ENCODE measurements at places on chromosomes 11 and 22. TPM values are rescaled to one million over a fixed set of nuclear protein-coding genes. Genes with fewer than 3 reads are reported as not detected.

DNA sequence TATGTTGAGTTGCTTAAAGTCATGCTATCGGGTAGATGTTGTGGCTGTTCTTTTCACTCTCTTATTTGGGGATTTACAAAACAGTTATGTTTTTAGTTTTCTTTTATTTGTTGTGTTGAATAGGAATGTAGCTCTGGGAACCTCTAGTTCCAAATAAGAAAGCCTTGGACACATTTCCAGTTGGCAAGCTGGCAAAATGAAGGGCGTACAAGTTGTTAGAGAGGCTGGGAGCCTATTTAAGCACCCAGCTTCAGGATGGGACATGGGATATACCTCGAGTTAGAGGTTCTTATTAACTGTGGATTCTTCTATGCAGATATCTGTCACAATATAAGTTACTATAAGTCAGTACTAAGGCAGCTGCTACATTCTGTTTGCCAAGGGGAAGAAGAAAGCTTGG, 22.8 kb downstream of the PPARA start:
- DNase-seq: no peak

- no peak for DNase-seq
Observed at GRCh38 chr11:118274186-118274585, 10.1 kb upstream of the MPZL2 start.

Gene SLC1A2
- 228 TPM for total RNA-seq

GRCh38 chr22:39236321-39237317, 8.2 kb downstream of the PDGFB start:
- no peak for DNase-seq

Gene OR2AT4
- total RNA-seq: not detected

Gene RASD2
- total RNA-seq: 1.1 TPM

DNA sequence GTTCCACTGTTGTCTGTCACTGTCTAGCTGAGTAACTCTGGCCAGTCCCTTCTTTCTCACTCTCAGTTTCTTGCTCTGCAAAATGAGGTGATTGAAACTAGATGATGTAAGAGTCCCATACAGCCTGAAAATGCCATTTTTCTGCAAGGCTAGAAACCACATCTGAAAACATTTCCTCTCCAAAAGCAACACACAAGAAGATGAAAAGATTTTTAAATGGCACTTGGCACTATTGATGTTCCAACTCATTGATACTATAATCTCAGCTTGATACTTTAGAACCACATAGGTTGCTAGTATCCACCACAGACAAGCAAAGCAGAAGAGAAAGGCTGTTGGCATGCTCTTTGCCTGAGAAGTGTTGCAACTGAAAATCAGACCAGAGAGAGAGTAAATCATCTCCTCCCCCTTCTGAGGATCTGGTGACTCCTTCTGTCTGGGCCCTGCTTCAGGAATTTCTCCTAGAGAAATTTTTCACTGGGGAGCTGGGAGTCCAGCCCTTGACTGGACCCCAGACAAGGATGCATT, 1217.9 kb downstream of the LRRC4C start:
- DNase-seq: no peak

- DNase-seq: no peak
Observed at GRCh38 chr11:2775626-2776350, 76.0 kb upstream of the KCNQ1OT1 start.

DNA sequence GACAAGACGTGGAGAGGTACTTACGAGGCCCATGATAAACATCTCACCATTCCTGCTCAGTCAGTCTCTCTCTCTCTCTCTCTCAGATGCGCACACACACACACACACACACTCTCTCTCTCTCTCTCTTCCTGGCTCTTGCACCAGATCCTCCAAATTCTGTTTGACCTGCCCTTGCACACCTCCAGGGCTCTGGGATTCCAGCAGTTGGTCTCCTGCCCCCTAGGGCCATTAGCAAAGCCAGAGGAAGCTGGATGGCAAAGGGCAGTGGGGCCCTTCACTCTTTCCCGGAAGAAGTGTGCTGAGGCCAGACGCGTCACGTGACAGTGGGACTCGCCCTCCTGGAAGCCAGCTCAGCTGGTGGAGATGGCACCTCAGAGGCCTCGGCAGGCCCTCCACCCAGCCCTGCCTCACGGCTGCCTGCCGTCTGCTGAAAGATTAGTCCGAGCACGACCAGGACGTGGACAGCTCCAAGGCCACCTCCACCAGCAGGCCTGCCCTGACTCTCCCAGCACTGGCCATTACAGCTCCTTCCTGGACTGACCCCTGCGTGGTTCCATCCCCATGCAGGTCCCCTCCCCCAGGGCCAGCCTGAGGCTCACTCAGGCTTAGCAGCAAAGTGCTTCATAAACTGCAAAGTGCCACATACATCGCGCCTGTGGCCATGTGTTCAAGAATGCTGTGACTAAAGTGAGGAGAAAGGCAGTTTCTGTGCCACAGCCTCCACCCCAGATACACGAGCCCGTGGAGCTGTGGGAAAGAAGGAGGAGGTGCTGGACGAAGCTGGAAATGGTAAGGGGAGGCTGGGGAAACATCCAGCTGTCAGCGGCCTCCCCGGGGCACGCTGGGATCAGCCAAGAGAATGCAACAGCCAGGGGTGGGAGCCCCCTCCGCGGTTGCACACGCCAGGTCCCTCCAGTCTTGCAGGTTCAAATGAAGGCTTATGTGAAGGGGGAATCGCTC, 3.7 kb downstream of the PDGFB start:
- DNase-seq: no peak

DNA sequence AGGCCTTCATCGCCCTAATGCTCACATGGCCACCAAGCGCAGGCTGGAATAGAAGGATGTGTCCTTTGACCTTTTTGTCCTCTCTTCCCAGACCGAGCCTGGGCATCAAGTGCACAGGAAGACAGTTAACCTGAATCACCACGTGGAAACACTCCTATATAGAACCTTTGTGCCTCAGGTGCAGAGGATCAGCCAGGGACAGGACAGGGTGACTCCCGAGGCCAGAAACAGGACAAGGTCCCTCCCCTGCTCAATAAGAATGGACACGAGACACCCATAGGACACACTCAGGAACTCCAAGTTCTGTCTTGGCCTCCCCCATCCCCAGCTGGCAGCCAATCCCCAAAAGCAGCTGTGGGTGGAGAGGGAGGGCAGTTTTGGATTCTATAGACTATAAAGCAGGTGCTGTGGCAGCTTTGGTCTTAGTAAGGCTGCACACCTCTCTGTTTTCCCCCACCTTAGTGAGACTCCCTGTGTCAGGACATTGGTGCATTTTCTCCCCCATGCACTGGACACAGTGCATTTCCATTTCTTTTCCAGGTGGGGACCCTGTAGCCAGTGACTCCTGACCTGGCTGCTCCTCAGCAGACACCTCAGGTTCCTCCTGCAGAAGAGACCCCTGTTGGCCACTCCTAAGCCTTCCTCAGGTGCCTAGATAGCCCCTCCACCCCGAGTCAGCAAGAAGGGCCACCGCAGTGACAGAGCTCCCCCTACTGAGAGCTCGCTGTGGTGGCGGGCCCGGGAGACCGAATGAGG, 43.6 kb upstream of the POU2AF1 start:
- DNase-seq: no peak

Gene MS4A3
- total RNA-seq: 0.16 TPM

DNA sequence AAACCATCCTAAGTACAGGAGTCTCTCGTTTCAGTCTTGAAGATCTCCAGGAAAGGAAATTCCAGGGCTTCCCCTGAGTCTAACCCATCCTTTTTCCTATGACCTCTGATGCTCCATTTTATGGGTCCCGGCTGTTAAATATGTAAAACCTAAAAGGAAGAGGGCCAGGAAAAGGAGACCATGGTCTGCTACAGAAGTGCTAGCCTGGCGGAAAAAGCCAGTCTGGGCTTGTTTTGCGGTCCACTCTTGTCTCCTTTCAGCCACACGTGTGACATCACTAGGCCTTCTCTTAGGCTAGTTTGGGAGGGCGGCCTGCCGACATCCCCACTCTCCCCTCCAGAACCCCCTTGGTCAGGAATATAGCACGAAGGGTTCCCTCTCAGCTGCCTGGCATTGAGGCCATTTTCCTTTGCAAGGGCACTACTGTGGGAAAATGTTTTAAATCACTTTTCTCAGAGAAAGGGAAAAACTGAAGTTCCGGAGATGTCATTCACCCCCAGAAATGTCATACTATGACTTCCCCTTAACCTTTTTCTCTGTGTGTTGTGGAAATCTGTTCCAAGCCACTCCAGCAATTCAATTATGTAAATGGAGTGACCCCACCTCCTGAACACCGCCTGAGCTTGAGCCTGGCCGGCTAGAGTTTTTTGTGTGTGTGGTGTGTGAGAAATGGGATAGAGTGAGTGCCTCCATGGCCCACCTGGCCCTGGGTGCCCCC, 86.9 kb downstream of the UBASH3B start:
- DNase-seq: no peak

- DNase-seq: no peak
Observed at GRCh38 chr11:44814881-44815592, 88.3 kb downstream of the TSPAN18 start.

Gene P2RY2
- not detected for total RNA-seq

Data from occipital lobe (tissue), 3 donors.